CD8-positive, alpha-beta memory T cell (primary cell): ENCODE measurements at places on chromosomes 3 and 15. TPM values are rescaled to one million over a fixed set of nuclear protein-coding genes. Genes with fewer than 3 reads are reported as not detected.

GRCh38 chr3:63877737-63878393 is 14.2 kb downstream of the ATXN7 start:
- no peaks in the 10 kb centered on the region for H3K36me3 ChIP-seq
- H3K27me3 ChIP-seq, result no peaks in the 10 kb centered on the region
- peaks cover 24% of the 10 kb centered on the region for H3K4me1 ChIP-seq
- DNase-seq, result no peak
- no peak overlapping the region for H3K27ac ChIP-seq
- no peak overlapping the region for H3K4me3 ChIP-seq

DNA sequence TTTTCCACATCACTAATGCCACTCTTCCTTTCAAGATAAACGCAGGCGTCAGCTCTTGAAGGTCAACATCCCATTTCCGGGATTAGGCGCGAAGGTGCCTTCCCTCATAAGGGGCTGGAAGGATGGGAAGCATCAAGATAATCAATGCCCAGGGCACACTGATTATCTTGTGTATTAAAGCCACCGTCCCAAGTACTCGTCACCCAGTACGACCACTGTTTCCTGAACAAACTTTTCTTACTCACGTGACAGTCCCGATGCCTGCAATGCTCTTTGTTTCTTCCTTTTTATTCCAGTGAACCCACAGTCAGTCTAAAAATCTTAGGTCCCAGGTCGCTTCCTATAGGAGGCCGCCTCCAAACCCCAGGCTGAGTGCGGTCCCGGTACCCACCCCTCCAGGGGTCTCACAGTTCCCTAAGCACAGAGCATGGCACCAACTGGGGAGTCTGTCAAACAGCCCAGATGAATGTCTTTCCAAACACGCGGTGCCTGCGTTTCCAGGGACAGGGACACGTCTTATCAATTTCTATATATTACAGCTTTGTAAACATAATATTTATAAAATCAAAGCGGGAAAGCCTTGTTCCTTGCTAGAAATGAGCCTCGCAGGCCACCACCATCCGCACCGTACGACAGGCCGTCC is 589 bp downstream of the ANAPC13 start:
- DNase-seq, result no peak
- H3K4me3 ChIP-seq, result peak overlapping the region; percentile 99
- no peaks in the 10 kb centered on the region for H3K27me3 ChIP-seq

- no peaks in the 10 kb centered on the region for H3K4me1 ChIP-seq
- no peaks in the 10 kb centered on the region for H3K27me3 ChIP-seq
- no peak overlapping the region for H3K4me3 ChIP-seq
- H3K36me3 ChIP-seq, result no peaks in the 10 kb centered on the region
- no peak overlapping the region for H3K27ac ChIP-seq
These were observed 54.6 kb downstream of the PPM1L start for GRCh38 chr3:160810362-160811236.

GRCh38 chr3:171748064-171748924 is 62.0 kb downstream of the PLD1 start:
- no peak for DNase-seq
- no peak overlapping the region for H3K4me3 ChIP-seq
- no peak overlapping the region for H3K27ac ChIP-seq

DNA sequence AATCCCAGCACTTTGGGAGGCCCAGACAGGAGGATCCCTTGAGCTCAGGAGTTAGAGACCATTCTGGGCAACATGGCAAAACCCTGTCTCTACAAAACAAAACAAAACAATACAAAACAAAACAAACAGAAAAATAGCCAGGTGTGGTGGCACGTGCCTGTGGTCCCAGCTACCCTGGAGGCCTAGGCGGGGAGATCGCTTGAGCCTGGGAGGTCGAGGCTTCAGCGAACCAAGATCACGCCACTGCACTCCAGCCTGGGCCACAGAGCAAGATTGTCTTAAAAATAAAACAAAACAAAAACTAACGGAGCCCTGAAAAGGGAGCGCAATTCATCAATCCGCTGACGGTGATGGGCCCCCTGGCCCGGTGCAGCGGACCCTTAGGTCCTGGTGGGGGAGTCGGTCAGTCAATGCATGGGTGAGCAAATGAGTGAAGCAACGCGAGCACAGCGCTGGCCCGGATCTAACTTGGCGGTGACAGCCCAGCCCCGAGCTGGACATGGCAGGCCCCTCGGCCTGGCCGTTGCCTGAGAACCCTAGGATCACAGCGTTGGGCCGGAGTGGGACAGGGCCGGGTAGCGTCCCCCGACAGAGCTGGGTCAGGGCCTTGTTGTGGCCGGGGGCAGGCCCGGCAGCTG is 52.4 kb upstream of the BLM start:
- H3K27me3 ChIP-seq, result peaks cover 5% of the 10 kb centered on the region
- peak overlapping the region; percentile 55 for H3K4me3 ChIP-seq
- H3K4me1 ChIP-seq, result peaks cover 38% of the 10 kb centered on the region

- no peak overlapping the region for H3K27ac ChIP-seq
- no peaks in the 10 kb centered on the region for H3K4me1 ChIP-seq
- DNase-seq, result no peak
- no peak overlapping the region for H3K4me3 ChIP-seq
- H3K36me3 ChIP-seq, result no peaks in the 10 kb centered on the region
- no peaks in the 10 kb centered on the region for H3K27me3 ChIP-seq
These were observed 3.8 kb upstream of the KLHL40 start for GRCh38 chr3:42681361-42682038.

DNA sequence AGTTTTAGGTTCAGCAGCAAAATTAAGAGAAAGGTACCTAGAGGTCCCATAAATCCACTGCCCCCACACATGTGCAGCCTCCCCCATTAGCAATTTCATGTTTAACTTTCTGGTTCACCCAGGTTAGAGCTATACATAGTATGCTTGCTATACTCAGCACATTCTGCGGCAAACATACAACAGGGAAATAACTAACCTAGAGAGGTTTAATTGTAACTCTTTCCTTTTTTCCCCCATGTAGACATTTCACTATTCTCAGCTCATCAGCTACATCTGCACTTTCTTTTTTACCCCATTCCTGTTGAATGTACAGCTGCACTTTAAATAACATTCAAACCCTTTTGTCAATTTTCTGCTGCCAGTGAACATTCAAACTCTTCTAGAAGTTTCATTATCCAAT is 21.1 kb downstream of the TFRC start:
- H3K27ac ChIP-seq, result no peak overlapping the region
- H3K4me1 ChIP-seq, result no peaks in the 10 kb centered on the region
- no peak for DNase-seq
- no peak overlapping the region for H3K4me3 ChIP-seq

DNA sequence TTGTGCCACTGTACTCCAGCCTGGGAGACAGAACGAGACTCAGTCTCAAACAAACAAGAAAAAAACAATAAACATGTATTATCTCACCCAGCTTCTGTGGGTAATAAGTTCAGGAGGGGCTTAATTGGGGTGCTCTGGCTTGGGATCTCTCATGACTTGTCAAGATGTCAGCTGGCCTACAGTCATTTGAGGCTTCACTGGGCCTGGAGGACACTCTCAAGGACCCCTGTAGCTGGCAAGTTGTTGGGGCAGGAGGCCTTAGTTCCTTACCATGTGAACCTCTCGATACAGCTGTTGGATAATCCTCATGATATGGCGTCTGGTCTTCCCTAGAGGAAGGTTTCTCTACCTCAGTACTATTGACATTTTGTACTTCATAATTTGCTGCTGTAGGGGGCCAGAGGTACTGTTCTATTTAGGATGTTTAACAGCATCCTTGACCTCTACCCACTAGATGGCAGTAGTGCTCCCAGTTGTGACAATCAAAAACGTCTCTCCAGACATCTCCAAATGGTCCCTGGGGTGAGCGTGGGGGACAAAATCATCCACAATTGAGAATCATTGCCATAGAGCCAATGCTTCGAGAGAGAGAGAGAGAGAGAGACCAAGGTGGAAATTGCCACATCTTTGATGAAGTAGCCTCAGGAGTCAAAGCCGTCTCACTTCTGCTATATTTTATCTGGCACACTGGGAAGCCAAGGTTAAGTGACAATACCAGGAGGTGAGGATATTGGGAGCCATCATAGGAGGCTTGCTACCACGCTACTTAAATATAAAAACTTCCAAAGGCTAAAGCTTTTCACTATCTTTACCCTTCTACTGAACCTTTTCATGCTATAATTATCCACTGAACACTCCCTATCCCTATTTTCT is 23.9 kb upstream of the SLTM start:
- no peak overlapping the region for H3K27ac ChIP-seq
- peak; percentile 26 for DNase-seq
- no peaks in the 10 kb centered on the region for H3K4me1 ChIP-seq
- H3K36me3 ChIP-seq, result no peaks in the 10 kb centered on the region
- H3K4me3 ChIP-seq, result no peak overlapping the region

GRCh38 chr15:78682004-78682651 is 41.1 kb upstream of the CHRNB4 start:
- no peak overlapping the region for H3K27ac ChIP-seq
- no peaks in the 10 kb centered on the region for H3K36me3 ChIP-seq
- H3K4me3 ChIP-seq, result no peak overlapping the region
- DNase-seq, result no peak
- H3K27me3 ChIP-seq, result no peaks in the 10 kb centered on the region

DNA sequence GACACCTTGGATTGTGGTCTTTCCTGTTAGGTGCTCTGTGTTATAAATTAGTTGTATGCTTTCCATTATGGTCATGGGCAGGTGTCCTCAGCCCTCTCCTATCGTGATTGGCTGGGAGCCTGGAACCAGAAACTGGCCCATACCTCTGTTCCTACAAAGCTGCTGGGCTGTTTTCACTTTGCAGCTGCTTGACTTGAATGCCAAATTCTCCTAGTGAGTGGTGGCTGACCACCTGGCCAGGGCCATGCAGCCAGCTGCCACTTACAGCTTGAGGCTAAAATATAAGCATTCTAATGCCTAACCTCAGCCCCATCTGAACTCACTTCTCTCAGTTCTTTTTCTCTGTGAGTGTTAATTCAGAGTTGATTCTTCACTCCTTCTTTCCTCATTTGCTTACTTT is 239.3 kb upstream of the GBE1 start:
- no peaks in the 10 kb centered on the region for H3K4me1 ChIP-seq
- no peak overlapping the region for H3K4me3 ChIP-seq
- no peaks in the 10 kb centered on the region for H3K36me3 ChIP-seq
- no peak for DNase-seq
- H3K27me3 ChIP-seq, result no peaks in the 10 kb centered on the region
- H3K27ac ChIP-seq, result no peak overlapping the region

DNA sequence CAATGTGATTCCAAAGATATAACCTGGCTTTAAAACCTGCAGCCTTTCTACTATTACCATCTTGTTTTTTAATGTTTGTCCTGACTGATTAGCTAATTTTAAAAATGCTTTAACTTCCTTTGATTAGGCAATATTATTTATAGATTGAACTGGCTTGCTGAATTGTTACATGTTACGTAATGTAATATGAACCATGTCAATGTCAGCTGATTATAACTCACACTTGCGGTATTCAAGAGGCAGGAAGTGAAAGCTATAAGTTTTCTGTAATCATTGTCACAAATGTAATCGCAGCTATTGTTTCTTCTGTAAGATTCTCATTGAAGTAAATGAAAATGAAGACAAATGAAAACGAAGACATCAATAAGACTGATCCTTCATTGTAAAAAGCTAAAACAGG is 146.8 kb downstream of the ROBO2 start:
- H3K27ac ChIP-seq, result no peak overlapping the region
- no peaks in the 10 kb centered on the region for H3K36me3 ChIP-seq
- no peak for DNase-seq

GRCh38 chr15:31317017-31317416 is 9.6 kb upstream of the KLF13 start:
- H3K27me3 ChIP-seq, result no peaks in the 10 kb centered on the region
- no peak overlapping the region for H3K27ac ChIP-seq
- H3K4me3 ChIP-seq, result no peak overlapping the region
- no peaks in the 10 kb centered on the region for H3K36me3 ChIP-seq

DNA sequence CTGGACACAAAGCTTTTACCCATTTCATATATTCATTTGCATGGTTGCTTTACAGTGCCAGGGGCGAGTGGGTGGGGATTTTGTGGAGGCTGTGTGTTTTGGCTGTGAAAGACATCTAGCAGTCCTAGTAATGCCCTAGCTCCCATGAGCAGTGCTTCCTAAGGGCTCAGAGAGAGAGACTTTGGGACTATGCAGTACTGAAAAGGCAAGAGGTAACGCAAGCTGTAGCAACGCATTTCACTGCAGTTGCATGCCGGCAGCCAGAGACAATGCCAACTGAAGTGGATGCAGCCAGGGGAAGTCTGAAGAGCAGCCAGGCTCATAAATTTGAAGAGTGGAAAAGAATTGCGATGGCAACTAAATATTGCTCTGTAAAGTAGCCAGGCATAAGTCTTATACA is 27.4 kb upstream of the ATP10A start:
- no peak for DNase-seq
- H3K27ac ChIP-seq, result no peak overlapping the region
- H3K27me3 ChIP-seq, result no peaks in the 10 kb centered on the region
- H3K4me1 ChIP-seq, result no peaks in the 10 kb centered on the region
- no peak overlapping the region for H3K4me3 ChIP-seq

DNA sequence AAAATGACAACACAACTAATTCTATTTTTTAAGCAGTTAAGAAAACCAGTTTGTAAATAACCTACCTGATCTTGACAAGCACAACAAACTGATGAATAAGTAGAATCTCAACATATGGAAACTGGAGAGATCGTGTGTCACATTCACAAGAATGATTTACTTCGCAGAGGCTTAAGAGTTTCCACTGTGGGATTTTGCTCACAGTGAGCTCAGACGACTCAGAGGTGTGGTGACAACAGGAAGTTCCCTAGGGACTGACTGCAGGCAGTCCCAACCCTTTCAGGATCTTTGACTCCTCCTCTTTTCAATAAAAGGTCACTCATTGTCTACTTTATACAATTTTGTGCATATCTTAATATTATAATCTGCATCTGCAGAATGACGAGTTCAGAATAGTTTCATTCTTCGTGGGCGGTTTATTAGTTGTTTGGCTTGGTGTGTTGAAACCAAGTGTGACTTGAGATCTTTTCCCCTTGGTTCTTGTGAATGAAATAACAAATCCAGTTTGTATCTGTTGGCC is at the start of gene LIPH:
LIPH (minus strand) TSS at position 231 of the 520 bp plus-strand sequence; CDS start at position 114, 117 bp downstream.
- no peak within 1 kb of the TSS for H3K4me3 ChIP-seq

DNA sequence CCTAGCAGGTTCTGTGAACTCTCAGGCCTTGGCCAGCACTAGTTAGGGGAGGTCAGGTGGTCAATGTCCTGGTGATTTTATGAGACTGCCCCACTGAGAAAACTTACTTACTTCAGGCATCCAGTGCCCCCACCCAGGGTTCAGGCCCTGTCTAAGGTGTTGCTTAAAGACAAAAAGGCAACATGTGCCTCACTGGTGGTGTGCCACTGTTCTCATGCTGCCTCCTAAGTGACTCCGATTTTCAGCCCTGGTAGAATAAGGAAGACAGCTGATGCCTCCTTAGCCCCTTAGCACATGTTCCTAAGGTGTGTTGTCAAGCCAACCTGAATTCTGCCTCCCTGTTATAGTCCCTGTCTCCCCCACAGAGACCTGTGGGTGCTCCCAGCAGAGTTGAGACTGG is 5.3 kb downstream of the RBM15B start:
- peaks cover 44% of the 10 kb centered on the region for H3K4me1 ChIP-seq
- no peak overlapping the region for H3K27ac ChIP-seq
- DNase-seq, result no peak
- no peaks in the 10 kb centered on the region for H3K27me3 ChIP-seq

Gene MYLK
- not detected for total RNA-seq

Gene CAND2
- total RNA-seq, result 1.1 TPM

Gene CMSS1
- 143 TPM for total RNA-seq

Gene GPR62
- not detected for total RNA-seq

Gene CHRM5
- total RNA-seq, result not detected
